ENCODE measurements at places on chromosomes 3 and 15. TPM values are rescaled to one million over a fixed set of nuclear protein-coding genes. Genes with fewer than 3 reads are reported as not detected.

The MFSD1 gene
- total RNA-seq = 9.7 TPM

The ANKRD63 gene
- not detected for total RNA-seq

The MME gene
- total RNA-seq = not detected

GRCh38 chr3:47251689-47252088 is 30.9 kb downstream of the KIF9 start:
- no peak for DNase-seq

DNA sequence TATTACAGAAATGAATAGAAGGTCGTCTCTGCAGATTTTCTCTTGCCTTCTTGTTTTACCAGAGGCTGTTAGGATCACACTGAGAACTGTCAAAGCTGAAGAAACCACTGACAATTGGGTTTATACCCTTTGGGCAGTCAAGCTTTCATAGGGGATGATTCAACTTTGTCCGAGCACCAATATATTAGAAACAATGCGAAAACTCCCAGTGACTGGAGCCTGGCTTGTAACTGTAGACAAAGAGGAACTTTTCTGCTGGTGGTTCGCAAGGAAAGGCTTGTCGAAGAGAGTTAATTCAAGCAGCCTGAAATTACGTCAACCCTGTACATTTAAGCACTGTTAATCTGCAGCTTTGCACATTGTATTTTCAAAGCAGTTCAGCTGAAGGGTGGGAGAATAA is 193.2 kb upstream of the ZNF385D start:
- DNase-seq = no peak

- DNase-seq = no peak
Measured at GRCh38 chr15:51244423-51244869, 94.0 kb downstream of the CYP19A1 start.

DNA sequence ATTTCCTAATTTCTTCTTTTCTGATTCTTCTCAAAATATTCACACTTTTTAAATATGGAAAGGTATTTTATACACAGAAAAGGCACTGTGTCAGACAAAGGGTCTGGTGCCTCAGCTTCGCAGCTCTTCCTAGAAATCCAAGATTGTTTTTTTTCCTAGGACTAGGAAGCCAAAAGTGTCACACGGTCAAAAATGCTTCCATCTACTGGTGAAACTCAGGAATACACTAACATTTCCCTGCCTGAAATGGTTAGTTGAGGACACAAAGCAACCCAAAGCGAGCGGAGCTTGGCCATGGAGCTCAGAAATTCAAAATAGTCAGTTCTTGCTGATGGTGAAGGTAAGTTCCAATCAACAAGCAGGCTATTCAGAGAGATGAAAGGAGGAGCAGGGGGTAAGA is 426.5 kb upstream of the RASGRP1 start:
- DNase-seq = no peak

DNA sequence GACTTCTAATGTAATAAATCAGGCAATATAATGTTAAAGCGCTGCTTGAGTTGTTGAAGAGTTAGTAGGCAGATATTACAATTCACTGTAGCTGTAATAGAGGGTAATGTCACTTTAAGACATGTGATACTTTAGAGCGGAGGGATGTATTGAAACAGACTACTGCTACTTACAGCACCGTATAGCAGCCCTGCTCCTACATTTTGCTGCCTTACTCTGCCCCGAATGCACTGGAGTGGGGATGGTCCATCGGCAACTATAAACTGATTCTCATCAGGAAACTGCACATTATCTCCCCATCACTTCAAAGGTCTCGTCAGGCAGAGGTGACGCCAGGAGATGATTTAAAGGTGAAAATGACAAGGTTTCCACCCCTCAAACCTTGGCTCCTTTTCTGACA is 349.7 kb upstream of the SUCLG2 start:
- DNase-seq = no peak

DNA sequence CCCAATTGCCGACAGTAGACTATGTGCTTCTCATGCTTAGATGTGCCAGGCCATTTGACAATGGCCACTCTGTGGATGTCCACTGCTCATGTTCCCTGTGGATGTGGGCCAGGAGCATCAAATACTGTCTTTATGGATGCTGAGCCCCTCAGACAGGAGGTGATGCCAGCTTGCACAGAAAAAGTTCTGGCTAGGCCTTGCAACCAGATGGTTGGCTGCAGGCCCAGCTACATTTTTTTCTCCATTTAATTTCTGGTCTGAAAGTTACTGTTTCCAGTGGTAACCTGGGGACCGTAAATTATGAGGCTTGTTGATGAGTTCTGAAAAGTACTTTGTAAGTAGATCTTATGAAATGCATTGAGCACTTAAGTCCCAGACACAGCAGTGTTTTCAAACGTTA is 228.5 kb downstream of the CHL1 start:
- no peak for DNase-seq

- DNase-seq = no peak
Measured at GRCh38 chr3:49716691-49717210, 2.7 kb downstream of the AMIGO3 start.

DNA sequence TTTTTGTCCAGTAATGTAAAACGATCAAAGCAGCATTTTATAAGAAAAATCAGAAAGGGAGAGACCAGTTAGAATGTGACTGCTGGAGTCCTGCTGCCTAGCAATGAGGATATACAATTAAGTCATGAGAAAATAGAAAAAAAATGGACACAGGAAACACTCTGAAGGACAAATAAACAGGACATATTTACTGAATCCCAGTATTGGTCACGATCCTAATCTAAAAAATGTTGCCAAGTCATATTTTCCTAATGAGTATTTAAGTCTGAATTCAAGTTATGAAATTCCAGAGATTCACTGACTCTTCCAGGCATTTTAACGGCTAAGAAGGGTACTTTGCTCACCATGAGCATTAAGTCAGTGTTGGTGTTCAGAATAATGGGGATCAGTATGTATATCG is 154.3 kb upstream of the CCDC54 start:
- DNase-seq = no peak
